Retina (tissue), 1 donor: ENCODE measurements at places on chromosomes 16 and 17.

DNA sequence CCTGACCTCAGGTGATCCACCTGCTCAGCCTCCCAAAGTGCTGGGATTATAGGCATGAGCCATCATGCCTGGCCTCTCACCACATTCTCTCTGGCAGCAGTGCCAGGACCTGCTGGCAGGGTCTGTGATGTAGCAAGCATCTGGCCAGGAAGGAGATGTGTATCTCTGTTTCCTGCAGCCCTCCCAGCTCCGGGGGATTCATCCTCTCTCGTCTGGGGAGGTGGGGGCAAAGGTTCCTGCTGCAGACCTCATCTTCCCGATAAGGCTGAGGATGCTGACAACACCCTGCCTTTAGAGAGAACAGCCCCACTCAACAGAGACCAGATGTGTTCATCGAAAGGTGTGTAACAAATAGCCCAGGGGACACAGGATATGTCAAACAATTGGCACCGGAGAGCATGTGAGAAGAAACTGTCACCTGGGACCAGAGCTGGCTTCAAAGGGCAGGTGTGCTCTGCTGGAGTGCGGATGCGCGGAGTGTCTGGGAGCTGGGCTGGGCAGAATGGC lies 54.8 kb upstream of the SEC14L1 start:
- no peak for DNase-seq

DNA sequence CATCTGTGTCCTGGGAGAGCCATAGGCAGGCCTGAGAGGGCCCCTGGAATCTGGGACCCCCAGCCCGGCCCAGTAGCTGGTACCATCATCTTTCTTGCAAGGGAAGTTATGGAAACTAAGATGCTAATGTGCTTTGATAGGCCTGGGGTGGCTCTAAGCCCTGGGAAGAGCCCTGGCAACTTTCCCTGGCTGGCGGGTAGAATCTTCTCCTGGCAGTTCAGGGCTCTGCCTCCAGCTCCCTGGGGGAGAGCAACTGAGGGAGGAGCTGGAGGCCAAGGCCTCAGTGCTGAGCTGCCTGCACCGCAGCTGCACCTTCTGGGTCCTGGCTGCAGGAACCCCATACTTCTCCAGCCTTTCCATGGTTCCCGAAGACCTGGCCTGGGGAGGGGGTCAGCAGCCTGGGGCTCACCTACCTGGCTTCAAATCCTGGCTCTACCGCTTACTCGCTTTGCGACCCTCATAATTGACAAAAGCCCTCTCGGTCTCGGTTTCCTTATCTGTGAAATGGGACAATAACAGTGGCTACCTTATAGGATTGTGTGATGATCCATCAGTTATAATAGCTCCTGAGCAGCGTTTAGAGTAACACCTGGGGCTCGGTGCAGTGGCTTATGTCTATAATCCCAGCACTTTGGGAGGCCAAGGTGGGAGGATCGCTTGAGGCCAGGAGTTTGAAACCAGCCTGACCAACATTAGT lies 333.7 kb downstream of the SEC14L1 start:
- no peak for DNase-seq

- no peak for DNase-seq
Observed at GRCh38 chr17:27670791-27671590, 40.0 kb downstream of the LGALS9 start.

- DNase-seq, result no peak
Observed at GRCh38 chr17:1241929-1242328, 28.3 kb upstream of the BHLHA9 start.

- DNase-seq, result no peak
Observed at GRCh38 chr16:62939687-62940086, 903.4 kb upstream of the CDH8 start.

- DNase-seq, result no peak
Observed at GRCh38 chr17:1711804-1712203, 1.6 kb upstream of the TLCD2 start.

GRCh38 chr17:7408252-7408727 lies 645 bp downstream of the NLGN2 start:
- DNase-seq, result no peak
